ENCODE measurements at places on chromosomes 2 and 18.

DNA sequence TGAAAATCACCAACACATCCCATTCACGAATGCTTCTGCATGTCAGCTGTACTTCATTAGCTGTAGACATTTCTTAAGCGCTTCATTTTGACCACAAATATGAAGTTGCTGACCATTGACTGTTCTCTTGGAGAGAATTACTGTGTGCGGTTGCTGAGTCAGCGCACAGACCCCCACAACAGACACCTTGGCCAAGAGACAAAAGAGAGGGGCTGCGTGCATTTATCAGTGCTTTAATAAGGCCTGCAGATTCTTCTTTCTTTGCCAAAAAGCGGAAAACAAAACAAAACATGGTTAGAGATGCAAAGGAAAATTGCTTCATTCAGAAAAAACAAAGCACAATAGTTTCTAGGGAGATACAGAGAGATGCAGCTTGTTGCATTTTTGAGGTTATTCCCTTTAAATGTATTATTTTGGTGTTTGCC is 174.7 kb downstream of the ACKR3 start:
- no peak for DNase-seq

GRCh38 chr2:143128681-143129580 is at the start of gene ARHGAP15:
TSS of gene ARHGAP15 (plus strand) at chr2:143129419.
- peak; percentile 21 for DNase-seq

- no peak for DNase-seq
Observed at GRCh38 chr2:70005752-70006446, 44.5 kb upstream of the ASPRV1 start.

GRCh38 chr18:44732599-44732998 is 51.9 kb downstream of the SETBP1 start:
- no peak for DNase-seq

GRCh38 chr18:46452820-46453219 is 204.2 kb downstream of the LOXHD1 start:
- DNase-seq = no peak

GRCh38 chr2:7450188-7450832 is 533.1 kb downstream of the RNF144A start:
- DNase-seq = no peak

DNA sequence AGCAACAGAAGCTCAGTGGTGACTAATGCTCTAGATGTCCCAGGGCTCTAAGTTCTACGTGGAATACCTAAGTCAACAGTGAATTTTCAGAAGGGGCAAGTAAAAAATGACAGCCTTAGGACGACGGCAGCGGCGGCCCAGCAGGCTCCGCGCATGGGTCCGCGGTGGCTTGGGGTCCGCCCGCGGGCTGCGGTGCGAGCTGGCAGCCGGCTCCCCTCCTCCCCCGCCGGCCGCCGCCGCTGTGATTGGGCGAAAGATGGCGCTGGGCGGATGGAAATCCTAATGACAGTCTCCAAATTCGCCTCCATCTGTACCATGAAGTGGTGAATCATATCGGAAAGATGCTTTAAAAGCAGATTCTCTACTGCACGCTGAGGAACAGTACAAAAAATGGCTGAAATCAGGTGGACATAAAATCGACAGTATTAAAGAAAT is 74.7 kb downstream of the HNRNPLL start:
- DNase-seq = no peak

GRCh38 chr2:218186355-218186766 is 19.6 kb upstream of the CXCR1 start:
- DNase-seq = peak; percentile 6

- DNase-seq = no peak
Observed at GRCh38 chr18:8673256-8674209, 31.8 kb upstream of the MTCL1 start.

GRCh38 chr2:226030788-226031646 is 631.5 kb downstream of the NYAP2 start:
- no peak for DNase-seq

DNA sequence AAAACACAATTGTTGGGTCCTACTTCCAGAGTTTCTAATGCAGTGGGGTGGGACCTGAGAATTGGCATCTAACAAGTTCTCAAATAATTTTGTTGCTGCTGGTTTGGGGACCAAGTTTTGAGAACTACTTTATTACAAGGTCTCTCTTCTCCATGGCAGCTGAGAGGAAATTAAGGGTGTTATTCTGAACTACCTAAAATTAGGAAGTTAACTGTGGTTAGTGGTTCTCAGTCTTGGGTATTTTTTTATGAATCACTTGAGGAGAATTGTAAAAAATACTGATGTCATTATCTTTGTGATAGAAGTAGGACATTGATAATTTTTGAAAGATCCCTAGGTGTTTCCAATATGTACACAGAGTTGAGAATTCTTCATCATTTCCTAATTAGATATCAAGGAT is 210.2 kb downstream of the MC4R start:
- DNase-seq = no peak

GRCh38 chr2:202317080-202317857 is 51.7 kb downstream of the NOP58 start:
- DNase-seq = no peak

GRCh38 chr2:35932276-35932963 is 423.2 kb upstream of the CRIM1 start:
- no peak for DNase-seq

DNA sequence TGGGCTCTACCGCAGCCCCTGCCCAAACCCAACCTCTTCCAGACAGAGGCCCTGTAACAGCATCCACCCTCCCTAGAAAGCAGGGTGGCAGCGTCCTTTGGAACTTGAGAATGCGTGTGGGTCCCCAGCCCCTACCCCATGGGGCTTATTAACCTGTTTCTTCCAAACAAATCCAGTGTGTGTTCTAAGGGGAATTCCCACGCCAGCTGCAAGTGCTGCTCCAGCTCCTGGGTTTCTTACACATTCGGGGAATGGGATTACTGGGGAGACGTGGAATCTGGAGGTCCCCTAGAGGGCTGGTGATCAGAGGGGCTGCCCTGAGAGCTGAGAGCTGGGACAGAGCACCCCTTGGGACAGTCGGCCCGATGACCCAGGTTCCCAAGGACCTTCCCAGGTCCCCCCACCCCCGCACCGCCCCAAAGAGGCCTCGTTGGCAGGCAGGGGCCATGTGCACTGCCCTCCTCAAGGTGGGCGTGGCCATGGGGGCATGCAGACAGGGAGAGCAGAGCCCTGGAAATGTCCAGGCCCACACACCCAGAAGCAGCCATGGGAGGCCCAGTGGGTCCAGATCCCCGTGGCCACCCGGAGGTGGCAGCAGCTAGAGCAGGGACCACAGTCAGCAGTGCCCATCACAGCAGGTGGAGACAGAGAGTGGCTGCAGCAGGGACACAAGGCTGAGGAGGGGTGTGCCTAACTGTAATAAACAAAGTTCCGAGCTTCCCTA is 18.8 kb upstream of the TEX44 start:
- DNase-seq = no peak

DNA sequence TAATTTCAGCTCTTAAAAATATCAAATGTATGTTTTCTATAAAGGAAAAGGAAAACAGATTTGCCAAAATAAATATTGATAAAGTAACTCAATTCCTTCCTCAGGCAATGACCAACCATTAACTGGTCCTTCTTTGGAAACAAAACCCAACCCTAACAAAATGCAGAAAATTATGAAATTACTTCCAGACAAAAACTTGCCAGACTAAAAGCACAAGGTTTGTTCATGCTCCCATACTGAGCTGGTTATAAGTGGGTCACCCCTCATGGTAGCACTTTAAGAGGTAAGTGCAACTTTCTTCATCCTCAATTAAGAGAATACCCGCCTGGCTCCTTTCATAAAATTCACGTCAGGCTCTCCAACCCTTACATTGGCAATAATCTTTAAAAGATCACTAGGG is 31.1 kb upstream of the TTC32 start:
- no peak for DNase-seq

GRCh38 chr2:217842017-217842416 is 160.8 kb downstream of the TNS1 start:
- DNase-seq = no peak

DNA sequence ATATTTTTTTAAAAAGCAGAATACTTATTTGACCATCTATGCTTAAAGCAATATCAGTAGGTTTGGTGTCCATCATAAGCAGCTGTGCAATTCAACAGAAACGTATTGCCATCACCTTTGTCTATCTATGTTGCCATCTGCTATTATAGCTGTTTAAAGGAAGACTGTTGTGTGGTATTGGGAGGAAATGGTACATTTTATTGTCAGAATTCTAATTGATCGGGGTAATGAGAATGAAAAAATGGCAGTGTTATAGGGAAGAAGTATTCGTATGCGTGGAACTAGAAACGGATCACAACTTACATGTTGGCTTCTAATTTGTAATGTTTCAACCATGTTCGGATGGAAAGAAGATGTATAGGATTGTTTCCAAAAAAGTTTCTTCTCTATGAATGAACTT is 90.3 kb upstream of the RANBP2 start:
- DNase-seq = no peak

DNA sequence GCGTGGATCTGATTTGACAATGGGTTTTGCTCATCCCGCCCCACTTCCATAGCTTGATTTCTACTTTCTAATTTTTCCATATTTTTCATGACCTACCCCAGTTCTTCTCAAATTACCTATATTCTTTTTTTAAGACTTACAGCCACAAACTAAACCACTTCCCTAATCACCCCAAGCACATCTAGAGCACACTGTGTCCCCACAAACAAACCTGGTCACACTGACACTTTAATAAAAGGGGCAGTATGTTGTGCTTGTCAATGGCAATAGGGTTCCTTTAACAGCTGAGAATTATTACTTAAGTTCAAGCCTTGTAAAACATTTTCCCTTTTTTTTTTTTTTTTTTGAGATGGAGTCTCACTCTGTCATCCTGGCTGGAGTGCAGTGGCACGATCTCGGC is 47.1 kb downstream of the MREG start:
- no peak for DNase-seq

GRCh38 chr18:26941584-26941983 is 76.1 kb upstream of the AQP4 start:
- DNase-seq = no peak

DNA sequence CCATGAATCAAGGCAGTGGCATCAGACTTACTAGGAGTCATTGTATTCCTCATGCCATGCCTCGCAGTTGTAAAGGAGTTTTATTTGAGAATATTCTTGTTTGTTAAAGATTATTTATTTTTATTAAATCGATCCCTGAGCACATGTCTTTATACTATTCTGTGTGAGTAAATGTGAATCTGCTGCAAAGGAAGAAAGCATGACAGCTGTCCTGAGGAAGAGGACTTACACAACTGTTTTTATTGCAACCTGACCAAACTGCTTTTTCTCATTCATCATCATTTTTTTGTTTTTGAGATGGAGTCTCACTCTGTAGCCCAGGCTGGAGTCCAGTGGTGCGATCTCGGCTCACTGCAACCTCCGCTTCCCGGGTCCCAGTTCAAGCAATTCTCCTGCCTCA is 34.1 kb downstream of the INO80D start:
- no peak for DNase-seq

DNA sequence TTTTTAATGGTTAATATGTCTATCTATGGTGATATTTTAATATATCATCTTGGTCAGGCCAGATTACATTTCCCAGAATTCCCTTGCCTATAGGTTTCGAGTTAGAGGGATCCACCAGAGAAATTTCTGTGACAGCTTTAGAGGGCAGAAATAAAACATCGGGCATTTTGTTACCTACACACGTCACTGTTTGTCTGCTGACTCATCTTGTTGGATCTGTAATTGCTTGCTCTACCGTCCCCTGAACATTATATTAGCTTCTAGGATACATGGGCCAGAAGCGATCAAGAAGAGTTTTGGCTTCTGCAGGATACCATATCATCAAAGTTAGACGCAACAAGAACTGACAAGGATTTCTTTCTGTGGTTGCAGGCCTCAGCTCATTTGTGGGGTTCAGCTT is 795.8 kb upstream of the GCFC2 start:
- no peak for DNase-seq

- no peak for DNase-seq
Observed at GRCh38 chr2:101012054-101012705, 10.1 kb downstream of the RPL31 start.

DNA sequence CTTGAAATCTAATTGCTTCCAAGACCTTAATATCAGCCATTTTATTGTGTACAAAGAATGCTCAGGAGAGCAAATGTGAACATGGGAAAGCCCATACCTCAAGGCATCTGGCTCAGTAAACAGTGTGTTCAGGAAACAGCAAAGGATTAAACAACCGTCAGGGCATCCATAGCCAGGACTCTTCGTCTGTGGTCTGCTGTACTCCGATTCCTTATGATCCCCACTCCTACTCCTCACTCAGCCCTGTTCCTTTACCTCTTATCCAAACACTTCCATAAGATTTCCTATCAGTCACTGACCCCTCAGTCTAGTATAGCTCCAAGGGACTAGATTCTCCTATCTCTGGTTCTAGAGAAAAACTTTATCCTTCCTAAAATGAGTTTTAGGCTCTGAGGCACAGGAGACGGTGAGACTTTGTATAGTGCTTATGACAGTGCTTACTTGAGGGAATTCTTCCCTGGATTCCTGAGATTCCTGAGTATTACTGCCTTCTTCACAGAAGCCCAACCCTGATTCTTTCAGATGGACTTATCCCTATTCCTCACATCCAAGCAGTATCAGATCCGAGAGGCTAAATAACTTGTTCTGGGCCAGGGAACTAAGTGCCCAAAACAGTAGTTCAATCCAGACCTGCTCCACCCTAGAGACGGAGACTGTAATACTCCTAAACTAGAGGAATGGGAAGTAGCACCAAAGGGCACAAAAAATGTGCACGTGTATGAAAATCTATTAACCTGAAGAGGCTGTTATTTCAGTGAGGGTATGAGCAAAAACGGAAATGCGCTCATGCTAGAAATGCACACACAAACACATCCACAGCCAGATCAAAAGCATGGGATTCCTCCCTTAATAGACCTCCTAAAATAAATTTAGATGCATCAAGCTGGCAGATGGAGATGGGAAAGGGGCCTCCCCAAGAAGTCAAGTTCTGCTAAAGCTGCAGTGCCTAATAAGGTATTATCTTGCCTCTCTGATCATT is 42.1 kb upstream of the SIGLEC15 start:
- no peak for DNase-seq

DNA sequence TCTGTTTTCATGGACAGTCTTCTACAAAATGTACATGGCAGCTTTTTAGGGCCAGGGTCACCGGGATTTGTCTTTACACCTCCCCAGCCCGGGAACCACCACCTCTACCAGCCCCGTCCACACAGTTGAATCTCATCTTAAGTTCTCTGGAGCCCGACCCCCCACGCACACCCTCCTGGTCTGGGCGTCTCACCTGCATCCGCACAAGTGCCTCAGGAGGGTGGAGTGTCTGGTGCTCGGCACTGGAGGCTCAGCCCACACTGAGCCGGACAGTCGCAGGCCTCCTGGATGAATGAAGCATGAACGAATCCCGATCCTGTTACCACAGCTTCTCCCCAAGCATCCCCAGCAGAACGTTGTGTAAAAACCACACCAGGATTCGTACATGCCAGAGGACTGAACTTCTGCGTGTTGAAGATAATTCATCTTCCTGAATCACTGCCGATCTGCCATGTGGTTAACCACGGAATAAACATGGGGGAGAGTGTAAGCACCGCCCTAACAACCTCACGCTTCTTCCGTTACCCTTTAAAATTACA is 162.0 kb downstream of the RTP5 start:
- no peak for DNase-seq

GRCh38 chr2:56117764-56118163 is 66.0 kb upstream of the CCDC85A start:
- DNase-seq = no peak

- no peak for DNase-seq
Observed at GRCh38 chr2:228876276-228876675, 394.8 kb downstream of the PID1 start.
